ENCODE measurements at places on chromosomes 7 and 10. TPM values are rescaled to one million over a fixed set of nuclear protein-coding genes. Genes with fewer than 3 reads are reported as not detected.

GRCh38 chr7:7834761-7835160, 116.4 kb upstream of the RPA3 start:
- DNase-seq, result no peak

The PLAC9 gene
- total RNA-seq, result not detected

The UBE2D1 gene
- 8.7 TPM for total RNA-seq

The UTF1 gene
- not detected for total RNA-seq

The EN2 gene
- not detected for total RNA-seq

The MMP21 gene
- total RNA-seq, result not detected

The SPDYE1 gene
- not detected for total RNA-seq

DNA sequence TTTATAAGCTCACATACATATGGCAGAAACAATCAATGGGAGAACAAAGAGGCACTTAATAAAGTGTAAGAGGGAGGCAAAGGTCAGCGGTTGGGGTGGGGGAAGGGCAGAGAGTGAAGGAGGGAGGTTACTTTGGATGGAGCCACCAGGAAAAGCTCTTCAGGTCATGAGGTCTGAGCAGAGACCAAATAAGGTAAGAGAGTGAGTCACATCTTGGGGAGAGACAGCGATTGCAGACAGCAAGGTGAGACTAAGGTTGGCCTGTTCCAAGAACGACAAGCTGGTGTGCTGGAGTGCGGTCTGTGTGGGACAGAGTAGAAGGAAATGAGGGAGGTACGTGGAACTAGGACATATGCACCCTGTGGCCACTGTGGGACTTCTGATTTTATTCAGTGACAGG, 74.3 kb upstream of the TOMM7 start:
- no peak for DNase-seq

- DNase-seq, result no peak
Observed at GRCh38 chr7:33965183-33965744, 59.9 kb downstream of the BMPER start.

- no peak for DNase-seq
Observed at GRCh38 chr7:130135208-130136205, 65.2 kb downstream of the KLHDC10 start.

DNA sequence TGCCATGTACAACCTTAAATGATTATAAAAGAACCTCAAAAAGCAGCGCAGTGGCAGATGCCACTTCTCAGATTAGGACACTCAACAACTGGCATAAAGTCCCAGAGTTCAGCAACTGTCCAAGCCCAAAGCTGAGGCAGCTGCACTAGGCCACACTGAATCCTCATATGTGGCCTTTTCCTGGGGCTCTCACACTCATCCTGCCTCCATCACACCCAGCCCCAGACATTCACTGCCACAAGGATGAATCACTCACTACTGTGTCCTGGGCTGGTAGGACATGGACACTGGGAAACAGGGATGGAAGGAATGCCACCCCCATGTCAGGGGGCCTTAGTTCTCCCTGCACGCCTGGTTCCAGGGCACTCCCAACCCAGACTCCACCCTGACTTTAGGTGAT, 547.7 kb downstream of the TNS3 start:
- no peak for DNase-seq

- no peak for DNase-seq
Observed at GRCh38 chr7:40135317-40135610, 459 bp downstream of the SUGCT start.

GRCh38 chr10:5615316-5615715, 51.1 kb downstream of the ASB13 start:
- DNase-seq, result no peak

GRCh38 chr10:19719284-19719683, 96.9 kb upstream of the PLXDC2 start:
- DNase-seq, result no peak

DNA sequence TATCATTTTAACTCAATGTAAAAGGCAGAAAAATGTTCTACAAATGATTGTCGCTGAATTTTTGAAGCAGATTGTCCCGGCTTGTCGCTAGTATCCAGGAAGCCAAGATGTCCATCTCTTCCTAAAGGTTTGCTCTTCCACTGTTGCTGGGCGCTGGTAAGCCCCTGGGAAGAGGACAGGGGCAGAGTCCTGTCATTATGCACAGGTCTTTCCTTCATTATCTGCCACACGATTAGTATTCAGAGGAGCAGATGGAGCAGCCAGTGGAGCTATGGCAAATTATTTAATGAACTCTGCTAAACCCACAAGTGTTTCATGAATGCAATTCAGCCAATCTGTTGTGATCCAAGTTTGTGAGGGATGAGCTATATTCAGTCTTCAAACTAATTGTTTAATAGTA, 499.1 kb upstream of the NRP1 start:
- no peak for DNase-seq

GRCh38 chr10:84693006-84693405, 364.6 kb downstream of the CCSER2 start:
- no peak for DNase-seq

- DNase-seq, result no peak
Observed at GRCh38 chr7:112226701-112227276, 20.3 kb downstream of the ZNF277 start.

The ARHGEF5 gene
- total RNA-seq, result 17.6 TPM

GRCh38 chr10:99743841-99744240, 11.8 kb downstream of the CUTC start:
- DNase-seq, result no peak

- DNase-seq, result no peak
Observed at GRCh38 chr7:46288010-46288409, 366.9 kb upstream of the IGFBP3 start.

- DNase-seq, result no peak
Observed at GRCh38 chr7:45638916-45639315, 64.7 kb downstream of the ADCY1 start.

The SGPL1 gene
- 14.8 TPM for total RNA-seq

The LRMDA gene
- total RNA-seq, result not detected

The RAB11FIP2 gene
- total RNA-seq, result 11.6 TPM

The TRIM50 gene
- total RNA-seq, result not detected

DNA sequence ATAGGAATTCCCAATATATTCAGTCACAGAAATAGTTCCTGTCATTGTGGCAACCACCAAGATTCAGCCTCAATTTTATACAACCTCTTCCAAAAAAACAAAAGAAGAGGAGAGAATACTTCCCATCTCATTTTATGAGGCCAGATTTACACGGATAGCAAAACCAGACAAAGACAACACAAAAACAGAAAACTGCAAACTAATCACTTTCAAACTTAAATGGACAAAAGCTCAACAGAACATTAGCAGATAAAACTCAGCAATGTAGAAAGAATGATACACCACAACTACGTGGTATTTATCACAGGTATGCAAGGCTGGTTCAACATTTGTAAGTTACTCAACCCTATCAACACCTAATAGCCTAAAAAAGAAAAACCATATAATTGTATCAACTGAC, 22.0 kb downstream of the PEX1 start:
- DNase-seq, result no peak

GRCh38 chr10:124624466-124624865, 119.7 kb downstream of the FAM53B start:
- no peak for DNase-seq

The GFRA1 gene
- not detected for total RNA-seq

- peak; percentile 84 for DNase-seq
Observed at GRCh38 chr10:11165591-11166543, 148.2 kb downstream of the CELF2 start.

GRCh38 chr7:90337106-90337505, 9.4 kb upstream of the GTPBP10 start:
- no peak for DNase-seq

The LHFPL3 gene
- total RNA-seq, result not detected

DNA sequence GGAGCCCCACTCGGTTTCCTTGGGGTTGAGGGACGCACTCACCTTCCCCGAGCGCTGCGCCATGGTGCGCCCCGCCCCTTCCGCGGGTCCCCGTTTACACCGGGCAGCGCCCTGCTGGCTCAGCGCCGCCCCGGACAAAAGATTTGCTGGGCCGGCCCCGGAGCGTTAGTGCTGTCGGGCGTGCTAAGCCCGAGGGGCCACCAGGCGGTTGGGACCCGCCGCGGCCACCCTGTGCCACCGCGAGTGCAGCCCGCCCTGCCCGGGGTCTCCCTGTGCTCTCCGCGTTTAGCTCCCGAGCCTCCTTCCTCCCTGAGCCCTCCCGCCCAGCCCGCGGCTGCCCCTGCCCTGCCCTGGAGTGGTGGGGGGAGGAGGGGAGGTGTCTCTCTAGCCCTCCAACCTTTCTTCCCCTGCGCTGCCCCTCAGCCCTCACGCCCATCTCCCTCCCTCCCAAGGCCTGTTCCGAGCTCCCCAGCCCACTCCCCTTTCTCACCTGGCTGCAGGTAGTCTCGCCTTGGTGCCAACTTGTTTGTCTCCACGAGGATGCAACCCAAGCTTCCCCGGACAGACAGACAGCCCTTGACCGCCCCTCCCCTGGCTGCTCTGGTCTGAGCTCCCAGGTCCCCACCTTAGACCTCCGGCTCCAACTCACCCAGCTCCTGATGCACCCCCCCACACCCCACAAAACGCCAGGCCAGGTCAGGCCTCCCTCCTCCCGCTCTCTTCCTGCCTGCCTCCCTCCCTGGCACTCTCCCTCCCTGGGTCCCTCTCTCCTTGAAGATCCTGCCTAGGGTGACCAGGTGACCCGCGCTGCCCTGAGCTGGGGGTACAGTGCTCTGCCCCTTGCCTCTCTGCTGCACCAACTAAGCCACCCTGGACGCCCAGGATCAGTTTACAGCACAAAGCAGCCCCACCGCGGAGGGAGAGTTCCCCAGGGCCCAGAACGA, at the start of gene CRYGN:
Gene CRYGN (minus strand): TSS at position 287 of the 944 bp plus-strand sequence. CDS start 224 bp downstream, at position 63.
- DNase-seq, result no peak

DNA sequence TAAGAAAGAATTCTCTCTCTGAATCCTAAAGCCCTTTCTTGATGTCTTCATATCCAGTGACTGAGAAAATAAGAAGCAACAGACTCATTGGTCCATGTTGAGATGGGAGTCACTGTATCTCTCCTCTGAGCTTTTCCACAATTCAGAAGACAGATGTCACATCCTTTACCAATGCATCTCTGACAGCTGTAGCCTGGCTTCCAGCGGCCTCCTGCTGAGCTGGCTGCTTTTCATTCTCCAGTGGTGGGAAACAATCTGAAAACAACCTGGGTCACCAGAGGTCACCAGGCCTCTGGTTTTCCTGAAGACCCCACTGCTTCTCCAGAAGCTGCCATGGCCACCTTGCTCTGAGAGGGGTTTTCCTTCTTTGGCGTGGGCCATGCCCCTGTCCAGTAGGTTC, 18.3 kb upstream of the RPA3 start:
- DNase-seq, result no peak

The NXPH1 gene
- total RNA-seq, result not detected

The VWDE gene
- 1.9 TPM for total RNA-seq

GRCh38 chr10:93826355-93826754, 67.4 kb upstream of the SLC35G1 start:
- DNase-seq, result no peak

- no peak for DNase-seq
Observed at GRCh38 chr10:11609492-11610093, 1.9 kb downstream of the USP6NL start.

- no peak for DNase-seq
Observed at GRCh38 chr7:92657391-92657790, 67.2 kb upstream of the FAM133B start.

- peak; percentile 27 for DNase-seq
Observed at GRCh38 chr10:2137549-2138174, 400.3 kb upstream of the ADARB2 start.

The VGF gene
- not detected for total RNA-seq

GRCh38 chr10:59575269-59575668, 134.4 kb downstream of the SLC16A9 start:
- DNase-seq, result no peak

The TMEM225B gene
- total RNA-seq, result 1.7 TPM

GRCh38 chr10:103564776-103565520, 71.4 kb downstream of the NEURL1 start:
- DNase-seq, result peak; percentile 74

The ERVW-1 gene
- total RNA-seq, result not detected

Data from activated naive CD4-positive, alpha-beta T cell treated with anti-CD3 and anti-CD28 coated beads for 36 hours (primary cell).